ENCODE measurements at places on chromosomes 6 and 20.

DNA sequence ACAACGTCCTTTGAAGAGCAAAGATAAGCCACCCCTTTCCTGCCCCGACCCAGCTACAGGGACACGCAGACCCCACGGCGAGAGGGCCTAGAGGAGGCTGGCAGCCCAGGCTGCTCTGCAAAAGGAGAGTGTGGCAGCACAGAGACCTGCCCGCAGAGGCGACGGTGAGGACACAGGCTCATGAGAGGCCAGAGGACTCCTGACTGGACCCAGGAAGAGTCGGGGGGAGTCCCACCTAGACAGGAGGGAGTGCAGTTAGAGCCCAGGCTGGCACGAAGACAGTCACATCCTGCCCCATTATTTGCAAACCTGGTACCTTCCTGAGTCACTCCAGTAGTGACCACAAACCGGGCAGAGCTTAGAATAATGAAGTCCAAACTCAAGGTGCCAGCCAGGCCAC is 227.7 kb upstream of the CDH4 start:
- DNase-seq: no peak

- no peak for DNase-seq
Measured at GRCh38 chr6:147802459-147802858, 294.0 kb downstream of the SAMD5 start.

DNA sequence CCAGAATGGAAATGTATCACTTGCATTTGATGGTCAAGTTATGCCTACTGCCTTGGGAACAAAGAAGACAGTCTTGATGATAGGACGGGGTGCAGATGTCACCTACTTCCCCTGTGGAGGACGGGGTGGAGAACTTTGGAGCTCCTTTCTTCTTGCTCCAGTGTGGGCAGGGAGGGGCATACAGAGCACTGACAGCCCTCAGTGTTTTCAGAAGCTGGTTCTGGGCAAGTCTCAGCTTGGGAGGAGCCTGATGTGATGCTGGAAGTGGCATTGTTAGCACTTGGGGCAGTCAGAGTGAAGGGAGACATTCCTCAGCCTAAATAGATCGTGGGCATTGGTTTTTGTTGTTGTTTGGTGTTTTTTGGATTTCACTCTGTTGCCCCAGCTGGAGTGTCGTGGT is 59.7 kb downstream of the SYNJ2 start:
- DNase-seq: no peak

- no peak for DNase-seq
Measured at GRCh38 chr6:43900560-43900915, 130.5 kb downstream of the VEGFA start.

- DNase-seq: no peak
Measured at GRCh38 chr6:85461798-85462170, 11.9 kb downstream of the NT5E start.

GRCh38 chr6:101392586-101393230 is 800 bp upstream of the GRIK2 start:
- no peak for DNase-seq

All from stimulated activated CD8-positive, alpha-beta memory T cell treated with anti-CD3 and anti-CD28 coated beads, Interleukin-15, amount 100 ng/mL, for 48 hours (primary cell).